CD4-positive, alpha-beta memory T cell (primary cell): ENCODE measurements at places on chromosomes 1 and 21. TPM values are rescaled to one million over a fixed set of nuclear protein-coding genes. Genes with fewer than 3 reads are reported as not detected.

GRCh38 chr1:147620543-147620942 is 49.8 kb downstream of the ACP6 start:
- no peaks in the 10 kb centered on the region for H3K27me3 ChIP-seq
- H3K27ac ChIP-seq: no peak overlapping the region
- peaks cover 10% of the 10 kb centered on the region for H3K36me3 ChIP-seq
- DNase-seq: no peak

DNA sequence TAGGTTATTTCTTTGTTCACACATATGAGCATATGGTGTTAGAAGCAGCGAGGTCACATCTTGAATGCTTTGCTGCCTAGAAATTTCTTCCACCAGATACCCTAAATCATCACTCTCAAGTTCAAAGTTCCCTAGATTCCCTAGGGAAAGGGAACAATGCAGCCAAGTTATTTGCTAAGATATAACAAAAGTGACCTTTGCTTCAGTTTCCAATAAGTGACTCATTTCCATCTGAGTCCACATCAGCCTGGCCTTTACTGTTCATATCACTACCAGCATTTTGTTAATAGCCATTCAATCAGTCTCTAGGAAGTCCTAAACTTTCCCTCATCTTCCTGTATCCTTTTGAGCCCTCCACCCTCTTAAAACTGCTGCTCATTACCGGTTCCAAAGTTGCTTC is 1502.5 kb downstream of the KCNT2 start:
- no peak overlapping the region for H3K27ac ChIP-seq
- H3K4me3 ChIP-seq: no peak overlapping the region
- H3K36me3 ChIP-seq: no peaks in the 10 kb centered on the region
- H3K4me1 ChIP-seq: no peaks in the 10 kb centered on the region
- H3K27me3 ChIP-seq: no peaks in the 10 kb centered on the region
- no peak for DNase-seq

DNA sequence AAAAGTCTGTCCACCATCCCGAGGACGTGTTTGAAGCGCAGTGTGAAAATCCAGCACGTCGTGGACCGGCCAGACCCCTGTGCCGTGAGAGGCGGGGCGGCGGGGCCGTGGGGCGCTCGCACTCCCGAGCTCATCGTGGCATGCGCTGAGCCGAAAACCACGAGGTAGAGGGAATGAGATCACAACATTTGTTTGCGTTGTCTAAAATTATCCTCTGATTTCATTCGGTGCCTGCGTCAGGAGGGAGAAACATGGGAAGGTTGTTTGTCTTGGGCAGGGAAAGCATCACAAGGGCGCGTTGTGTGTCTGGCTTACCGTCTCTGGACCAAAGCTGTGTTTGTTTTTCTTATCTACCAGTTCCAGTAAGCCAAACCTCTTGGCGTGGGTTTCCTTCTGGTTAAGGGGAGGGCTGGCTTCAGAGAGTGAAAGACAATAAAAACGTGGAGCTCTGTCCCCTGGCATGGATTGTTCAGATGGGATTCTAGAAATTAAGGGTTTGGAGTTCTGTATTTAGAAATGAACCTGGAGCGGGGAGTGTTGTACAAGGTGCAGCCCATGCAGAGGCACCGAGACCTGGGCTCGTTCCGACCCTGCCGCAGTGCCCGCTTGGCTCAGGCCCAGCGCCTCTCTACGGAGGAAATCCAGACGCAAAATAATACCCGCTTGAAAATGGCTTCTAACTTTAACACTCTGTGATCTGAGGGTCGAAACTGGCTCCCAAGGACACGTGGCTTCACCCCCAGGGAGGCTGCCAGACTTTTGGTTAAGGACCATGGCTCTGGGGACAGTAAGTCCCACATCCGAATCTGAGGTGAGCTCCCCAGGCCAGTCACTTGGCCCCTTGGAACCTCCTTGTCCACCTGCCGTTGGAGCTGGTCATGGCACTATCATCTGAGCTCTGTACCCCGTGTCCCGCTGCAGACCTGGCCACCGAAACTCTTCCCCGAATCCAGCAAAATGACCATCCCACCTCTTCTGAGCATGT is 68.7 kb upstream of the FAM3B start:
- no peak overlapping the region for H3K27ac ChIP-seq
- H3K27me3 ChIP-seq: no peaks in the 10 kb centered on the region
- no peak overlapping the region for H3K4me3 ChIP-seq
- DNase-seq: no peak
- H3K36me3 ChIP-seq: no peaks in the 10 kb centered on the region
- no peaks in the 10 kb centered on the region for H3K4me1 ChIP-seq

Gene SYNJ1
- 29.4 TPM for total RNA-seq

- peaks cover 60% of the 10 kb centered on the region for H3K4me1 ChIP-seq
- no peak for DNase-seq
- H3K27me3 ChIP-seq: no peaks in the 10 kb centered on the region
- peaks cover 6% of the 10 kb centered on the region for H3K36me3 ChIP-seq
- peak overlapping the region; percentile 2 for H3K27ac ChIP-seq
These were observed 4.5 kb downstream of the SRSF4 start for GRCh38 chr1:29177022-29177705.

Gene CELA3A
- not detected for total RNA-seq

GRCh38 chr21:44943686-44944550 is 4.1 kb downstream of the SLX9 start:
- H3K36me3 ChIP-seq: peaks cover 28% of the 10 kb centered on the region
- no peak overlapping the region for H3K4me3 ChIP-seq
- H3K27me3 ChIP-seq: no peaks in the 10 kb centered on the region
- H3K27ac ChIP-seq: no peak overlapping the region
- no peak for DNase-seq
- peaks cover 37% of the 10 kb centered on the region for H3K4me1 ChIP-seq

DNA sequence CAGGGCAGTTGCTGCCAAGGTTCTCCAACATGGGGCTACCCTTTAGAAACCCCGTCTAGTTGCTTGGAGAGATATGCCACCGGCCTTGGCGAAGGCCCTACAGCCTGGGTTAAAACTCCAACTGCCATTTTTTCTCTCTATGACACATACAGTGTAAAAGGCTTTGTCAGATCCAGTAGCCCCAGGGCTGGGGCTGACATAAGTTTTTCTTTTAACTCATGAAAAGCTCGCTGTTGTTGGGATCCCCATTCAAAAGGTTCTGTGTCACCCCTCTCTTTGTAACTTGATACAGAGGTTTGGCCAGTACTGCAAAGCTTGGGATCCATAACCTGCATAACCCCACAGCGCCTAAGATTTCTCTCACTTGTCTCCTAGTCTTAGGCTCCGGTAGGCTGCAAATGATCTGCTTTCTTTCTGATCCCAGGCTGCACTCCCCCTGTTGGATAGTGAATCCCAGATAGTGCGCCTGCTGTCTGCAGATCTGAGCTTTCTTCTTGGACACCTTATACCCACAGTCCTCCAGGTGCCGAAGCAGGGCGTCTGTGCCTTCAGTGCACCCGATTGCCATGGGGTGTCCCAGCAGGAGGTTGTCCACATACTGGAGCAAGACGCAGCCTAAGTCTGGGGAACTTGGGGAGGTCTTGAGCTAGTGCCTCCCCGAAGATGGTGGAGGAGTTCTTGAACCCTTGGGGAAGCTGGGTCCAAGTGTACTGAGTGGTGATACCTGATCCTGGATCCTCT is 406.2 kb downstream of the TGFB2 start:
- no peaks in the 10 kb centered on the region for H3K36me3 ChIP-seq
- no peak overlapping the region for H3K27ac ChIP-seq
- H3K4me1 ChIP-seq: no peaks in the 10 kb centered on the region
- no peak overlapping the region for H3K4me3 ChIP-seq
- no peak for DNase-seq
- H3K27me3 ChIP-seq: no peaks in the 10 kb centered on the region

GRCh38 chr1:221772117-221772516 is 30.2 kb upstream of the DUSP10 start:
- DNase-seq: no peak
- no peaks in the 10 kb centered on the region for H3K36me3 ChIP-seq
- no peak overlapping the region for H3K4me3 ChIP-seq
- H3K27ac ChIP-seq: no peak overlapping the region

DNA sequence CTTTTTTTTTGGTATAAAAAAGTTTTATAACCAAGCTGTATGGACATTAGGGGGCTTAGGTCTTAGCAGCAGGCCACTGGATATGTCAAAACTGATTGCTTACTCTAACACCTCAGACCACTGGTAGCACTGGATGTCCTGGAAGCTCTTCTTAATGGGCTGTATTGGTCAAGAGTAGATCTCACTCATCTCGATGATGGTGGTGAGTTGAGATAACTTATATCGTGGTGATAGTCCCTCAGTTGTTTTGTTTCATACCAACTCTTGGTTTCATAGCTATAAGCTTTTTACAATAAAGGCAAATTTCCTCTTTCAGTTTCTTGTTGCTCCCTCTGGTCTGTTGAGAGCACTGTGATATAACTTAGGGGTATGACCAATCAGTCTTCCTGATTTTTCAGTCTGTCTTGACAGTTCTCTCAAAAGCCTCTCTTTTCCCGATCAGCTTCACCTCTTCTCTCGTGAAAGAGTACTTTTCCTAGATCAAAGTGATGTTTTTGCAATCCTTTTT is 9.7 kb upstream of the AGO1 start:
- no peaks in the 10 kb centered on the region for H3K4me1 ChIP-seq
- no peaks in the 10 kb centered on the region for H3K27me3 ChIP-seq
- H3K36me3 ChIP-seq: no peaks in the 10 kb centered on the region
- H3K4me3 ChIP-seq: no peak overlapping the region
- H3K27ac ChIP-seq: no peak overlapping the region

Gene SLC9C2
- total RNA-seq: not detected

GRCh38 chr1:248913933-248914332 is 7.9 kb downstream of the PGBD2 start:
- peaks cover 37% of the 10 kb centered on the region for H3K36me3 ChIP-seq
- no peak for DNase-seq
- no peak overlapping the region for H3K4me3 ChIP-seq
- H3K4me1 ChIP-seq: no peaks in the 10 kb centered on the region
- H3K27ac ChIP-seq: no peak overlapping the region

GRCh38 chr1:78279051-78279450 is 211.7 kb upstream of the PTGFR start:
- H3K4me3 ChIP-seq: no peak overlapping the region
- DNase-seq: no peak
- no peaks in the 10 kb centered on the region for H3K4me1 ChIP-seq
- no peaks in the 10 kb centered on the region for H3K36me3 ChIP-seq
- H3K27me3 ChIP-seq: no peaks in the 10 kb centered on the region

- no peaks in the 10 kb centered on the region for H3K27me3 ChIP-seq
- H3K27ac ChIP-seq: no peak overlapping the region
- H3K36me3 ChIP-seq: no peaks in the 10 kb centered on the region
- no peak for DNase-seq
- no peak overlapping the region for H3K4me3 ChIP-seq
These were observed 61.8 kb upstream of the POU2F1 start for GRCh38 chr1:167158813-167159275.

GRCh38 chr1:43137445-43138052 is 34.5 kb downstream of the EBNA1BP2 start:
- DNase-seq: no peak
- H3K4me3 ChIP-seq: no peak overlapping the region
- H3K4me1 ChIP-seq: no peaks in the 10 kb centered on the region
- no peak overlapping the region for H3K27ac ChIP-seq

Gene SELP
- 2.2 TPM for total RNA-seq

- H3K27me3 ChIP-seq: no peaks in the 10 kb centered on the region
- no peak for DNase-seq
- H3K4me1 ChIP-seq: no peaks in the 10 kb centered on the region
- no peak overlapping the region for H3K27ac ChIP-seq
- H3K36me3 ChIP-seq: peaks cover 66% of the 10 kb centered on the region
These were observed 19.4 kb downstream of the VPS13D start for GRCh38 chr1:12249181-12249580.

- H3K27ac ChIP-seq: no peak overlapping the region
- no peak for DNase-seq
- H3K4me3 ChIP-seq: no peak overlapping the region
- H3K27me3 ChIP-seq: no peaks in the 10 kb centered on the region
These were observed 335.3 kb downstream of the BRINP2 start for GRCh38 chr1:177505905-177506590.

Gene UROD
- total RNA-seq: 46.0 TPM

Gene ABCD3
- total RNA-seq: 23.8 TPM

Gene ANGPTL3
- total RNA-seq: not detected

Gene GPR37L1
- not detected for total RNA-seq
